ENCODE measurements at places on chromosomes 16 and 17. TPM values are rescaled to one million over a fixed set of nuclear protein-coding genes. Genes with fewer than 3 reads are reported as not detected.

ACAP1 gene
- 20.4 TPM for total RNA-seq

SOX15 gene
- total RNA-seq, result 4.7 TPM

DNA sequence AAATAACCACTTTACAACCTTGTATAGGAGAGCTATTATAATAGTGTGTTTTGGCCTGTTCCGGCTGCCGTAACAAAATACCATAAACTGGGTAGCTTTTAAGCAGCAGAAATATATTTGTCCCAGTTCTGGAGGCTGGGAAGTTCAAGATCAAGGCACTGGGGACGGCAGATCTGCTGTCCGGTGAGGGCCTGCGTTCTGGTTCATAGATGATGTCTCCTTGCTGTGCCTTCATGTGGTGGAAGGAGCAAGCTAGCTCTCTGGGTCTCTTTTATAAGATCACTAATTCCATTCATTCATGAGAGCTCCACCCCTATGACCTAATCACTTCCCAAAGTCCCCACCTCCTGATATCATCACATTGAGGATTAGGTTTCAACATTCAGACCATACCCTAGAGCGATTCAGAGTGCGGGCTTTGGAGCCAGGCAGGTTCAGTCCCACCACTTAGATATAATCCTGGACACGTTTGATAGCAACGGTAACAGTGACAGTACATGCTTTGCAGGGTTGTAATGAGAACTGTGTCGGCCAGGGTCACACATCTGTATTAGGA is 76.2 kb upstream of the ZFHX3 start:
- no peak for DNase-seq

GRCh38 chr17:1083451-1084187 is 86.7 kb downstream of the TIMM22 start:
- DNase-seq, result peak; percentile 8

GRCh38 chr16:17166095-17166494 is 304.7 kb downstream of the XYLT1 start:
- no peak for DNase-seq

DNA sequence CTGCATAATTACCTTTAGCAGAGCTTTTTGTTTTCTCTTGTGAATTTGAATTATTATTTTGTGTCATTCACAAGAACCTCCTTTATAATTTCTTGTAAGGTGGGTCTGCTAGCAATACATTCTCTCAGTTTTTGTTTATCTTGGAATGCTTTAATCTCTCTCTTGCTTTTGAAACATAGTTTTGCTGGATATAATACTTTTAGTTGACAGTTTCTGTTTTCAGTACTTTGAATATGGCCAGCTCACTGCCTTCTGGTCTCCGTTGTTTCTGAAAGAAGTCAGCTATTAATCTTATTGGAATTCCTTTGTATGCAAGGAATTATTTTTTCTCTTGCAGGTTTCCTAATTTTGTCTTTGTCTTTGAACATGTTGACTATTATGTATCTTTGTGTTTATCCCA is 167.0 kb downstream of the MAP2K4 start:
- no peak for DNase-seq

CIITA gene
- 6.6 TPM for total RNA-seq

GRCh38 chr16:71916397-71916920 is 21.1 kb downstream of the IST1 start:
- DNase-seq, result no peak

TAOK2 gene
- 45.8 TPM for total RNA-seq

DNA sequence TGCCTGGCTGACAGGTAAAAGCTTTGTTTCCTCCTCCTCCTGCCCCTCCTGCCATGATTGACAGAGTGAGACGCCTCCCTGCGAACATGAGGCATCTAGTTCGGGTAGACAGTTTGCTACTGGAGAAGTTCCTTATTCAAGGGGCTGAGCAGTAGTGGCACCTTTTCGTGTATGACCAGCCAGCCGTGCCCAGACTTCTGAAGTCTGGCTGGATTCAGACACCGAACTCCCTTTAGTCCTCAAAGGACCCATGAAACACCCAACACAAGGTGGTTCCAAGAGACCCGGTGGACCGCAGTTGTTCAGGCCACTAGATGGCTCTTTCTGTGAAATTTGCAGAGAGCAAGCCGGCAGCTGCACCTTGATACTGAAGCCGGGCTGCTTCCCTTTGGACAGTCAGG is 192.8 kb downstream of the XYLT1 start:
- DNase-seq, result peak; percentile 35

DNA sequence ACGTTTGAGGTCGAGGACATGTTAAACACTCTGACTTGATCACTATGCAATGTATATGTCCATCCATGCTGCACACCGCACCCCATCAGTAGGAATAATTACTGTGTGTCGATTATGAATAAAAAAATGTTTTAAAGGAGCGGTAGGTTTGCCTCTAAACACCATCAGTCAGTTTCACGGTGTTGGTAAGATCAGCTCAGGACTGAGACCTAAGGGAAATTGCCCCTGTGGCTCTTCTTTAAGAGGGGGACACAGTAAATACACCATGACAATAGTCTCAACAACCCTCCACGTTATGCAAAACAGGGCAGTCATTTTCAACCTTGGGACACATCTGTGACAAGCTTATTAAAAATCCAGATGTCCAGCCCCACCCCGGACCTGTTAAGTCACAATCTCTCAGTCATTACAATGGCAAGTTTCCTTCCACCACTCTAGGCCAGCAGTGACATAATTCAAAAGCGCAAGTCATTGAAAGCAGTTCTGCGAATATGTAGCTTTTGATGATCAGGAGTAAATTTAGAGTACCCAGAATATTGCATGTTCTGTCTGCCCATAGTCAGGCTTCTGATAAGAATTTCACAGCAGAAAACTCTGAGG is 1.2 kb downstream of the ATMIN start:
- DNase-seq, result no peak

DNA sequence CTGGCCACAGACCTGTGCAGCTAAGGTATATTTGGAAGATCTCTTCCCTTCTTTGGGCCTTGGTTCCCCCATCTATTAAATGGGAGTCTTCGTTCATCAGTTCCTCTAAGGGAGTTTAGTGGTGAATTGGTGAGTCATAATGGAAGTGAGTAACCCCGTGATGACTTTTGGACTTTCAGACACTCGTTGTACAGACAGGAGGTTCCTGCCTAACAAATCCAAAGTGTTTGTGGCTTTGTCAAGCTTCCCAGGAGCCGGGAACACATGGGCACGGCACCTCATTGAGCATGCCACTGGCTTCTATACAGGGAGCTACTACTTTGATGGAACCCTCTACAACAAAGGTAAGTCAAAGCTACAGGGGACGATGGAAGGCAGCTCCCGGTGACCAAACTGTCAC is 40.4 kb downstream of the WSCD1 start:
- DNase-seq, result no peak

PRDM7 gene
- not detected for total RNA-seq

SLC52A1 gene
- not detected for total RNA-seq

KRTAP9-2 gene
- total RNA-seq, result not detected

FBXO39 gene
- 0.12 TPM for total RNA-seq

DCAF7 gene
- total RNA-seq, result 49.5 TPM

DNA sequence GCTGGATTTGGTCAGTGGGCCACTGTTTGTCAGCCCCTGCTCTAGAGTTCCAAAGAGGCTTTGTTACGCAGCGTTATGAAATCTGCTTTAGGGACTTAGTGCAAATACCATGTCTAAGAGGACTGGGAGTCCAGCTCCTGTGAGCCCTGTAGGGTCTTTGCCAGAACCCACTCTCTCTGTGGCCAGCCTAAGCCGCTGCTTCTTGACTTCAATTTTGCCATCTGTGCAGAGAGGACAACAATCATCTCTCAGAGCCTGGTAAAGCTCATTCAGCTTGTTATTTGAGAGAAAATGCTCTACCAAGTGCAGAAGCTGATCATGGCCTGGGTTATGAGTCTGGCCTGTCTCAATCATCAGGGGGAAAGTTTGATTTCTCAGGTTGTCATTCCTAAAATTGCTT is 17.9 kb downstream of the CA10 start:
- DNase-seq, result no peak

- DNase-seq, result peak; percentile 43
Measured at GRCh38 chr16:74480150-74481029, 59.1 kb upstream of the CLEC18B start.

- no peak for DNase-seq
Measured at GRCh38 chr17:82519971-82520903, 705 bp downstream of the FOXK2 start.

DNA sequence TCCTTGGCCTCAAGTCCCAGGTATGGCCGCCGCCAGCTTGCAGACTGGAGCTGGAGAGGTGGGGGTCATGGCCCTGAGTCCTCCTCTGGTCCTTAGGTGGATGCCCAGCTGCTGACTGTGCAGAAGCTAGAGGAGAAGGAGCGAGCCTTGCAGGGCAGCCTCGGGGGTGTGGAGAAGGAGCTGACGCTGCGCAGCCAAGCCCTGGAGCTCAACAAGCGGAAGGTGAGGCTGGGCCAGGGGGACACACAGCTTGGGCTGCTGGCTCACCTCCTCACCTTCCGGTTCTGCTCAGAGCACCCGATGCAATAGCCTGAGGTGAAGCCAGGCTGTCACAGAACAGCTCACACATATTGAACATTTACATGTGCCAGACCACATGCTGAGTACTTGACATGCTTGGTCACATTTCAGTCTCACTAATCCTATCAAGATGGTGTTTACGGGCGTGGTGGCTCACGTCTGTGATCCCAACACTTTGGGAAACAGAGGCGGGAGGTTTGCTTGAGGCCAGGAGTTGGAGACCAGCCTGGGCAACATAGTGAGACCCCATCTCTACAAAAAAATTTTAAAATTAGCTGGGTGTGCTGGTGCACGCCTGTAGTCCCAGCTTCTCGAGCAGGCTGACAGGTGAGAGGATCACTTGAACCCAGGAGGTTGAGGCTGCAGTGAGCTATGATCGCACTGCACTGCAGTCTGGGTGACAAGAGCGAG is 7.4 kb downstream of the RNF40 start:
- DNase-seq, result no peak

DNA sequence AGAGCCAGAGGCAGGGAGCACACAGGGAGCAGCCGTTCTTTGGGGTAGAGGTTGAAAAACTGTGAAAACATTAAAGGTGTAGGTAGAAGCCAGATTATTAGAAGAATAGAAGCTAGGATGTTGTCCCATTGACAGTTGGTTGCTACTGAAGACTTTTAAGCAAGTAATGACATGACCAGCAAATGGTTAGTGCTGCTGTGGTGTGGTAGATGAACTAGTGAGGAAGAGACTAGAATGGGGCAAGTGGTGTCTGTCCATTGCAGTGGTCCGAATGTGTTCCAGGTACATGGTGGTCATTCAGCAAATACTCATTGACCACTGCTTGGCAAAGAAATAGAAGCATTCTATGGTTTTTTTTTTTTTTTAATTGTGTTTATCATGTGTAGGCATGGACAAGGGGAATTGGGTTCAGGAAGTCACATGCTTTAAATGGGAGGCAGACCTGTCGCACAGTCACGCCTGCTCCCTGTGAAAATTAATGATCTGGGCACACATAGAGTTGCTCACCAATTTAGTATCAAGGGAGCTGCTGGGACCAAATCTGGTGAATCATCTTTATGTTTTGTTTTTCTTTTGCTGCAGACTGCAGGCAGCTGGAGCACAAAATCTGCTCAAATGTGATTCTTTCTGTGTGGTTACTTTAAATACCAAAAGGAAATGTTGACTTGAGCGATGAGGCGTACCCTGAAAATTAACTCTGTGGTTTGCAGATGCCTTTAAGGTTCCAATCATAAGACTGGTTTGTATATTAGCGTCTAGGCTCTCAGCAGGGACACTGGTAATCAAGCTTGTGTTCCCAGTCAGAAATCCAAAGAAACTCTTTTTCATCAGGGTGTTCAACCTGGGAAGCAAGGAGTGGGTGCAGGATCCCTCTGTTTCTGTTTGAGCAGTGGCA is 30.7 kb downstream of the YPEL2 start:
- no peak for DNase-seq

TBX6 gene
- 0.55 TPM for total RNA-seq

MEFV gene
- total RNA-seq, result 1.9 TPM

NUPR1 gene
- 90.2 TPM for total RNA-seq

- no peak for DNase-seq
Measured at GRCh38 chr16:80015566-80015965, 415.0 kb upstream of the MAF start.

DNA sequence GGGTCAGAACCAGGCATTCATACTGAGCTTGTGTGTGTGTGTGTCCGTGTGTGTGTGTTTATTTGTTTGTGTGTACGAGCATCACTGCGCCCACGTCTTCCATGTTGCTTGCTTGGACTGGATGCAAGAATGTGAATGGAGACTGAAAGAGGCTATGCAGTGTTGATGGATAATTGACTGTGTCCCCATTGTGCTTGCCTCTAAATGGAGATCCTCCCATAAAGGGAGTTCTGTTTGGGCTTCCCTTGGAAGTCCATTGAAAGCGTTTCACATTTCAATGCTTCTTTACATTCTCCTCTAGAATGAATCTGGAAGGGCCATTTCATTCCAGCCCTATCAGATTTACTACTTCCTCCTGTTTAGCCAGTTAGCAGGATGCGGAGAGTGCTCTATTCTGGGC is 124.0 kb downstream of the GP2 start:
- no peak for DNase-seq

DNA sequence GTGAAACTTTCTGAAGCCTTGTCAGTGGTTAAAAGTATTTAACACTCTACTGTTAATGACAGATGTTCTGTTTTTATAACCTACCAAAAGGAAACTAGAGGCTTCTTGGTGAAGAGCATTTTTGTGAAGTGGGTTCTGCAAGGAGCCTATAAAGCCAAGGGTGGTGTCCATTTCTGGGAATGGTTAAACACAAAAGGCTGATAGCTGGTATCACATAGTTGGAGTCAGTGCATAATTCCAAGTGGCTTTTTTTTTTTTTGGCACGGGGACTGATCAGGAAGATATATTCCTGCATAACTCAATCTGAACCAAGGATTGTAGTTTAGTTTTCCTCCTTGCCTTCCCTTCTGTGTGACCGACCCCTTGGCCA is 27.6 kb upstream of the KPNB1 start:
- no peak for DNase-seq

DNA sequence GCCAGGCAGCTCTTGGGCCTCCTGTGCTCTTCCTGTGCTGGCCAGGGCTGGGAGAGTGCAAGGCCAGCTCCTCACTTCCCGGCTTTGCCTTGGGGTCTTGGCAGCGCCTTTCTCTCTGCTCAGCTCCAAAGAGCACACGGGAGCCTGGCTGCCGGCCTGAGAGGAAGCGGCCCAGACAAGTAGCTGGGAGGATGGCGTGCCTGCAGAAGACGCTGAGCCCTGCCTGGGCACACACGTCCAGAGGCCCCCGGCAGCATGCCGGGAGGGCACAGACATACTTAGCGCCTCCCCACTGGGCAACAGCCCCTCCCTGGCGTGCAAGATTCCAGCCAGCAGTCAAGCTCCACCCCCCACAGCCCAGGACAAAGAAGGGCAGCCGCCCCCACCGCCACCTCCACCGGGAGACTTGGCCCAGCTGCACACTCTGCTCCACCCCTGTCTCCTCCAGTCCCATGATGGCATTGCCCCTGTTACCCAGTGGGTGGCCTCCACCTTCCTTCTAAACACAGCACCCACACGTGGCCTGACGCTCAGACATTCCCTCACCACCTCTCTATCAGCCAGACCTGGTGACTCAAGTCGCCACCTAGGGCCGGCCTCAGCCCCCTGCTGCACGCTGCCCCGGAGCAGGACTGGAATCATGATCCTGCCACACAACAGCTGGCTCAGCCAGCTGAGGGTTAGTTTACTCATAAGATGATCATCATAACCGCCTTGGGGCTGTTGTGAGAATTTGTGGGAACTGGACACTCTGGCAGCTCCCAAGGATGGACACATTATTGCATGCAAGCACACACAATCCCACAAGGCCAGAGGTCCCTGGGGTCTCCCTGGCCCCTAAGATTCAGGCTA is 12.4 kb downstream of the SGCA start:
- DNase-seq, result peak; percentile 83

GRCh38 chr17:73067075-73067474 is 25.4 kb downstream of the SLC39A11 start:
- DNase-seq, result no peak

All from left cardiac atrium (tissue), 4 donors.